ENCODE measurements at places on chromosomes 3 and 15. TPM values are rescaled to one million over a fixed set of nuclear protein-coding genes. Genes with fewer than 3 reads are reported as not detected.

DNA sequence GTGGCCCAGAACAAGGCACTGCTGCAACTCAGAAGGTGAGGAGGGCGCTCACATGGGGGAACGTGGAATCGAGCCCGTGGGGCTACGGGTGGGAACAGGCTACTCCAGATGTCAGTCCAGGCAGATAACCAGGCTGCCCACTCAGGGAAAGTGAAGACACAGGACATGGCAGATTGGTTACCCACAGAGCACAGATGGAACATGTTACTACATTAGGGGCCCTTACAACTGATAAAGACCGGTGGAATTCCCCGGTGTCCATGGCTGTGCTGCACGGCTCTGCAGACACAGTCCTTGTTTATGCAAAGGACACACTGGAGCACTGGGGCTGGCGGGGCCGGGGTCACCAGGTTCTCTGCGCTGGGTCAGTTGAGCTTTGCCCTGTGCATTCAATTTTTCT is 36.9 kb downstream of the PCSK6 start:
- no peak for DNase-seq

DNA sequence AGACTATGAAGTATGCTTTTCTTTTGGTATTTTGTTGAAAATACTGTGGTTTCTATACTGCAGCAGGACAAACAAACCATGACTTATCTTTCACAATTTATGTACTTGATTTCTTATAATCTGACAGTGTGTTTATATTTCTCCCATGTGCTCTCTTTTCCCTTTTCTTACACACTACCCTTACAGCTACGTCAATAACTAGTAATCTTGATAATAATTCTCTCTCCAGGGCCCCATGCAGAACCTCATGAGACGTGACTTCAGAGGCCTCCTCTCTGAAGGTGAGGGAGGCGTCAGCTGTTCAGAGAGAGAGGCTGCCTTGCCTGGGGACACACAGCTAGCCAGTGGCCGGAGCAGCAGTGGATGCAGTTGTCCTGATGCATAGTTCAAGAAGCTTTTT is 35.9 kb downstream of the KY start:
- no peak for DNase-seq

AGBL1 gene
- not detected for total RNA-seq

- no peak for DNase-seq
These were observed 30.3 kb downstream of the ABHD2 start for GRCh38 chr15:89118481-89118989.

IQCF5 gene
- not detected for total RNA-seq

GRCh38 chr15:42158941-42159340 is 2.5 kb upstream of the PLA2G4F start:
- DNase-seq = no peak

DPPA2 gene
- total RNA-seq = not detected

All from chondrocyte (in vitro differentiated cells).